Choroid plexus epithelial cell (primary cell): ENCODE measurements at places on chromosomes 7 and 10.

DNA sequence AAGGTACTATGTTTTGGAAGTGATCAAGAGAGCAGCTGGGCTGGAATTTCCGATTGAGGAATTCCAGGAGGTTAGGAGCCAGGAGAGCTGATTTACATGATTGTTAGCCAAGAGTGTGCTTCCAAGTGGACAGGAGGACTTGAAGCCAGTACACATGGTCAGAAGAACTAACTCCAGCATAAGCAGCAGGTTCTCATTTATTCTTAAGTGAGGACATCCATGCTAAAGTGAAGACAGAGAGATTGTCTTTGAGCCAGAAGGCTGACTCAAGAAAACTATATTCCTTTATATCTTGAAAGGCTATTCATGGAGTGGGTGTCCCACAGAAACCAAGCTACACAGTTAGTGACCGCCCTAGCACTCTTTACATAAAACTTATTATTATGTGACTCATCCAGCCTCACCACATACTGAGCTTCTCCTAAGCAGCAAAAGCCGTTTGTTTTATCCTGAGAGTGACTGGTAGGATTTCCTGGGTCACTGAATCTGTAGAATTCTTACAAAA lies 56.7 kb upstream of the SEMA3A start:
- peak; percentile 77 for DNase-seq

GRCh38 chr7:148262721-148263229 lies 327.8 kb upstream of the C7orf33 start:
- peak; percentile 62 for DNase-seq

- no peak for DNase-seq
These were observed 29.0 kb downstream of the KIAA1217 start for GRCh38 chr10:24237801-24238395.

DNA sequence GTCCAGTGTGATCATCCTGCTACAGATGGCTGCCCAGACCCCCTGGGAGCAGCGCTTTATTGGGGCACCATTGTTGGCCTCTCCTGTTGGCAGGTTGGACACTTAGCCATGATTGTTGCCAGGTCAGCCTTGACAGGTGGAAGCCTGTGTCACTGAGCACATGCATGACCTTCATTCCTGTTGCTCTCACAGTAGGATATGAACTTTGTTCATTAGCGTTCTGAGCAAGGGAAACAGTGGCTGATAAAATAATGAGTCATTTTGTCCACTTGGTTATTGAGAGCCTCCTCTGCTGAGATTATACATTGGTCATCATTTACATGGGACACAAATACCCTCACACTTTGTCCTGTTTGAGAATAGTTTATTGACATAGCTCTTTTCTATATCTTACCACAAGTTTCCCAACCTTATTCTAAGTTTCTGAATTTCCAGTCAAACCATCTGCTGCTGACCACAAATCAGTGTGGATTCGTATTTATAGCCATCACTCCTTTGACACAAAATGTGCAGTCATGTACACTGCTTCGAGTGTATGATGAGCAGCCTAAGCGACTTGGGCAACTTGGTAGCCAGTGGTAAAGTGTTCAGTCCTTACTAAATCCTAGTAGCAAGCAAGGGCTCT lies 102.6 kb downstream of the TPST1 start:
- peak; percentile 83 for DNase-seq

DNA sequence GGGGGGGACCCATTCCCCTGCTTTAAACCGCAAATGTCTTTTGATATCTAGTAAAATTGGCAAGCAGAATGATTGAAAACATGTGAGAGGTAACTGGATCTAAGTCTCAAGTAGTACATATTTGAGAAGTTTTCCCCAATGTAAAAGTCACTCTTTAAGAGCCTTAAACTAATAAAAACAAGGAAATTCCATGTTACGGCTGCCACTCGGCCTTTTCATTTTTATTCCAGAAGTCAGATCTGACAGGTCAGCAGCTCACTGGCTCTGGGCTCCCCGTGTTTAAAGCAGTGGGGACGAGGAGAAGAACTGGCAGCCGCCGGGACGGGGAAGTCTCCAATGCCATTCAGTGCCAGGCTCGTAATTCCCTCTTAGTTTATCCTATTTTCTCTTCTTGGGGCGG lies 80.7 kb downstream of the CUX1 start:
- no peak for DNase-seq
